ENCODE measurements at places on chromosomes 1 and 21.

- DNase-seq = peak; percentile 45
Measured at GRCh38 chr1:21651214-21652042, 17.7 kb downstream of the RAP1GAP start.

DNA sequence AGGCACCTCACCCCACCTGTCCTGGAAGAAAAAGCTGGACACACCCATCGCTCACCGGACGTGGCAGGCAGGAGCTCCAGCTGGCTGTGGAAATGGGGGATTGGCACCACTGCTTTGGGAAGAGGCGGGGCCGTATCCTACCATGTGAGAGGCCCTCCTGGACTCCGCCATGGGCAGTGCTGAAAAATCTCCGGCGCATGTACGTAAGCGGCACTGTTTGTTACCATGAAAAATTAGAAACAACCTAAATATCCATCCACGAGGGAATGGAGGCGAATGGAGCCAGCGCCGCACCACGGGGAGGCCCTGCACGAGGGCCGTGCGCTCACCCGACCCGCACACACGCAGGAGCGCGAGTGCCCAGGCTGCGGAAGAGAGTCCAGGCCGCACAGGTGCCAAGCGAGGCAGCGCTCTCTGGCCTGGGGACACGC, 3.1 kb downstream of the KRTAP10-8 start:
- DNase-seq = no peak

GRCh38 chr1:29786195-29786594, 549.9 kb downstream of the PTPRU start:
- peak; percentile 12 for DNase-seq

- no peak for DNase-seq
Measured at GRCh38 chr1:31768939-31769704, 5.0 kb upstream of the ADGRB2 start.

All from colonic mucosa (tissue), 4 donors.